ENCODE measurements at places on chromosomes 11 and 22.

GRCh38 chr11:57751676-57752253 lies at the start of gene BTBD18:
TSS of gene BTBD18 (minus strand) at chr11:57751819. CDS start at chr11:57751188, 631 bp downstream.
- no peak for DNase-seq

DNA sequence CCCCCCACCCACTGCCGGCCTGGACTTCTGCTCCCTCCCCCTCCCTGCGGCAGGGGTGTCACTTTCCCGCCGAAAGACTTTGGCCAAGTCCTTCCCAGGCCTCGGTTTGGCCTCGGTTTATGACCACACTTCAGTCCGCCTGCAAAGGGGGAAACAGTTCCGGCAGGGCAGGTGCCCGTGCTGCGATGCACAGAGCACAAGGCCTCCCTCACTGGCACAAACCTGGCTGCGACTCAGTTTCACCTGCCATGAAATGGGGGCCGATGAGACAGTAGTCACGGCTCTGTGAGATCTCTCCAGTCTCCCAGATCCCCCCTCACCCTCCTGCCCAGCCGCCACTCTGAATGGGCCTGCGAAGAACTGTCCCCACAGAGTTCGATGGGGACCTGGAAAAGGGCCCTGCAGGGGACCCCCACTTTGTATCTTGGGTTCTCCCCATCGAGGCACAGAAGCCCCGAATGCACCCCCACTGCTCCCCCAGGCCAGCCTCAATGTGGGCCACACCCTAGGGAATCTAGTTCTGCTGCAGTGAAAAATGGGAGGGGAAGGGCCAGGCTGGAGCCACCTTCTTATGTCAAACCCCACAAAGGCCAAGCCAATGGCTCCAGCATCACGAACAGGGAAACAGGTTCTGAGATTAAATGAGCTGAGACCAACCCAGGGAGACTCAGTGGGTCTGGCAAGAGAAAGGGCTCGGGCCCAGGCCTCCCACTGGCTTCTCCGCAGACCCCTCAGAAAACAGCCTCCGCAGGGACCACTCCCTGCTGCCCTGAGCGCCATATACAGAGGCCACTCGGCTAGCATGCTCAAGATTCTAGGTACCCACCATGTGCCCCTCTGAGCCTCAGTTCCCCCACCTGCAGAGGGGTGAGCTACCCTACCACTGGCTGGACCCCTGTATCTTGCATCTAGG lies 29.0 kb downstream of the ARVCF start:
- no peak for DNase-seq

GRCh38 chr11:16902182-16902581 lies 112.0 kb downstream of the PLEKHA7 start:
- DNase-seq = no peak

GRCh38 chr22:26210334-26210733 lies 41.1 kb downstream of the SEZ6L start:
- no peak for DNase-seq

GRCh38 chr11:43359422-43359818 lies 700 bp downstream of the TTC17 start:
- no peak for DNase-seq

DNA sequence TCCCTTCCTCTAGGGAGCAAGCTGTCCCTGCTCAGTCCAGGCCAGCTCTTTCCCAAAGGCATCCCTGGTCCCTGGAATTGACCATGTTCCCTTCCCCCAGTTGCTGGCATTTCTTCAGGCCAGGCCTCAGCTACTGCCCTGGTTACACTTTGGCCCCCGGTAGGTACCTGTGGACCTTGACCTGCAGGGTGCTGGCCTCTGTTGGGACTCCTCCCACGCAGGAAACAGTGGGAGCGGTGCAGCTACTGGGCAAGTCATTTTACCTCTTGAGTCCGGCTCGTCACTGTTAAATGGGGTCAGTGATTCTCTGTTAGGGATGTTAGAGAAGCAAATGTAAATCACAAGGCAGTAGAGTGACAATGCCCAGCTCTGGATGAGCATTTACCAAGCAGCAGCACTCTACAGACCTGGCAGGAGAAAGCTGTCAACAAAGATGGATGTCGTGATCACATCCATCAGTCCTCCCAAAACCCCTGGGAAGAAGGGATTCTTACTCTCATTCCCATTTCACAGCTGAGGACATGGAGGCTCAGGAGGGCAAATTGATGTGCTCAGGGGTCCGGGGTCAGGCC lies 16.9 kb downstream of the MYO7A start:
- DNase-seq = no peak

- DNase-seq = no peak
These were observed 82.5 kb downstream of the ZNF280B start for GRCh38 chr22:22425783-22426624.

DNA sequence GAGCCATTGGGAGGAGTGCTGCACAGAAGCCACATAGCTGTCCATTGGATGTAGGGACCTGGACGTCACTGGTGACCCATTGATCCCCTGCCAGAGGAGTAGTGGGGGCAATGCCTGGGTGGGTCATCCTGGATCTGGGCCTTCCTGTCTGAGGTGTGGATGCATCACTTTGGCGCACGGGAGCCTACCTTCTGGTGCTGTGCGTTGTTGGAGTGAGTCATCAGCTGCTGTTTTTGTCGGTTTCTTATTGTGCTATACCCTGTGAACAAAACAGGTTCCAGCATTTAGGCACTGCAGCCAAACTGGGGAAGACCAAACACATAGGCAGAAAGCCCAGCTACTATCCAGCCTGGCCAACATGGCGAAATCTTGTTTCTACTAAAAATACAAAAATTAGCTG lies 3.2 kb downstream of the TAF6L start:
- no peak for DNase-seq

- no peak for DNase-seq
These were observed 27.4 kb upstream of the CCDC188 start for GRCh38 chr22:20178075-20178914.

- DNase-seq = no peak
These were observed 4.6 kb downstream of the C11orf24 start for GRCh38 chr11:68266936-68267880.

DNA sequence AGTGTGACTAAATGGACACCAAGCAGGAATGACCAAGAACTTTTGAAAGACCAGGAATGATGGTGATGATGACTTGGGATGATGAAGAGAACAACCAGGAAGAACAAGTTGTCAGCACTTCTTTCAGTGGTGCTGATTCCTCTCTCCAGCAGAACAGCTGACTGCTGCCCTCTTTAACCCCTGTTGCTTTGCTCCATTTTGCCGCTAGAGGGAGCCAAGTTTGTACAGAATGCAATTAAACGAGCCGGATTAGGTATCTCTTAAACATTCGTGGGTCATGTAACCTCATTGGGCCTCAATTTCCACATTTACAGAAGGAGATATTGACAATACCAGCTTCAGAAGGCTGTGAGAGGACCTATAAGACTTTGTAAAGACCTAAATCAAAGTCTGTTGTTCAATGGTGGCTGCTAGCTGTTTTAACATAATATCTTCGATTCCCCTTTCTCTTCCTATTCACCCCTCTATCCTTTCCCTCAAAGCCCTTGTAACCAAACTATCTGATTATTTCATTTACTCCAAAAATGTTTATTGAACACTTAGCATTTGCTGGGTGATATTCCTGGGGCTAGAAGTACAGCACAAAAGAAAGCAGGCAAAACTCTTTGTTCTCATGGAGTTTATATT lies 1.9 kb downstream of the OR4S1 start:
- DNase-seq = no peak

GRCh38 chr11:47148270-47148669 lies 28.4 kb downstream of the ARFGAP2 start:
- no peak for DNase-seq

GRCh38 chr11:134406264-134407185 lies 5.5 kb downstream of the B3GAT1 start:
- DNase-seq = no peak

- DNase-seq = no peak
These were observed 16.3 kb upstream of the GPR83 start for GRCh38 chr11:94417386-94417987.

DNA sequence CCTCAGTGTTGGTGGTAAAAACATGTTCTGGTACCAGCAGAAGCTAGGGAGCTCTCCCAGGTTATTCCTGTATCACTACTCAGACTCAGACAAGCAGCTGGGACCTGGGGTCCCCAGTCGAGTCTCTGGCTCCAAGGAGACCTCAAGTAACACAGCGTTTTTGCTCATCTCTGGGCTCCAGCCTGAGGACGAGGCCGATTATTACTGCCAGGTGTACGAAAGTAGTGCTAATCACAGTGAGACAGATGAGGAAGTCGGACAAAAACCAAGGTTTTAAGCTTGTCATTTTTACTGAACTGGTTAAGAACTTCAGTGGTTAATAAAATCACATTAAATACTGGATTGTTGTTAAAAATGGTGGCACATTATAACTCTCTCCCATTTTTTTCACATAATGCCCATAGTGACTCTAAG lies 42.6 kb upstream of the VPREB1 start:
- no peak for DNase-seq

Data from DMS79 (cell line).